ENCODE measurements at places on chromosomes 11 and 22. TPM values are rescaled to one million over a fixed set of nuclear protein-coding genes. Genes with fewer than 3 reads are reported as not detected.

DNA sequence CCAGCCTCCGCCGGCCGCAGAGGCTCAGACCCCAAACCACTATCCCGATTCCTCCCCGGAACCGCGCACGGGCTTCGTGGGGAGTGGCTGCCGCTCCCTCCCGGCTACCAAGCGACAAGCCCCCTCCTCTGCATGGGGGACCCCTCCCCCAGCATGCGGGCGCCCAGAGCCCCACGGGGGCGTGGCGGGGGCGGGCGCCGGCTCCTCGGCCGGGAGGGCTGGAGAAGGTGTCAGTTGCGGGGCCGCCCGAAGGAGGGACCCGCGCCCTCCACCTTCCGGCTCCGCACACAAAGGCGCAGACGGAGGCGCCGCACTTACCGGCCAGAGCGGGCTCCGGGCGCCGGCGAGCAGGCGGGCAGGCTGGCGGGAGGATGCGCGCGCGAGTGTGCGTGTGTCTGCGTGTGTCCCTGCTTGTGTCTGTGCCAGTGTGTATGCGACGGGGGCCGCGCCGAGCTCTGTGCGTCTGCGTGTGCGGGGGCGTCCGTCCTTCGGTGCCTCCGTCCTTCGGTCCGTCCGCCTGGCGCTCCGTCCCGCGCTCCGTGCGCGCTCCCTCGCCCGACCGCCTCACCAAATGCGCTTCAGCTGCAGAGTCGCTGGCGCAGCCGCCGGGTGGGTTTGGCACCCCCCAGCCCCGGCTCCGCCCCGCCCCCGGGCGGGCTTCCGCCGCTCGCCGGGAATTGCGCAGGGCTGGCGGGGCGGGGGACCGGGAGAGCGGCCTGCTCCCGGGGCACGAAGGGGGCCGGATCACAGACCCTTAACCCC, at the start of gene PTPN5:
Gene PTPN5 (minus strand): TSS at position 592 of the 762 bp plus-strand sequence. CDS start 19,840 bp downstream, outside the sequence.
- DNase-seq, result no peak

DNA sequence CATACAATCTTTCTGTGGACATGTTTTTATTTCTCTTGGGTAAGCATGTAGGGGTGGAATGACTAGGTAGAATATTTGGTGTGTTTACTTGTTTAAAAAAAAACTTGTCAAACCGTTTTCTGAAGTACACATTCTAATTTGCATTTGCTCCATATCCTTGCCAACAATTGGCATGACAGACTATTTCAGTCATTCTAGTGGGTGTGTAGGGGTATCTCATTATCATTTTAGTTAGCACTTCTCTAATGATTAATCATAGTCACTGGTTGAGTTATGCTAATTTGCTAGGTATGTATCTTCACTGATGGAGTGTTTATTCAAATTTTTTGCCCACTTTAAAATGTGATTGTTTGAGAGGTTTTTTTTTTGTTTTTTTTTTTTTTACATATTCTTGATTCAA, 64.3 kb downstream of the C11orf65 start:
- no peak for DNase-seq

DNA sequence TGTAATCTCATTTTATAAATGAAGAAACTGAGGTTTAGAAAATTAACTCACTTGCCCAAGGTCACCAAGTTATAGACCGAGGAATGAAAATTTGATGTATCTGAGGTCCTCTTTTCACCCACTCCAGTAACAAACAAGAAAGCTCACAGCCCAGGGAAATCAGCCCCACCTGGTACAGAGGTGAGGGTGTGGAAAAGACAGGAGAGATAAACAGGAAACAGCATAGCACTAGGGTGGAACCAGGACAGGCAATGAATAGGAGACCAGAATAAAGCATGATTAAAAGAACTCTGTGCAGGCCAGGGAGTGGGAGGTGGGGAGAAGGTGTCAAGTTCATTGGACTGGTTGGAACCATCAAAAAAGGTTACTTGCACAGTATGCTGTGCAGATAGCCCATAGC, 46.2 kb upstream of the SMCO4 start:
- DNase-seq, result no peak

DNA sequence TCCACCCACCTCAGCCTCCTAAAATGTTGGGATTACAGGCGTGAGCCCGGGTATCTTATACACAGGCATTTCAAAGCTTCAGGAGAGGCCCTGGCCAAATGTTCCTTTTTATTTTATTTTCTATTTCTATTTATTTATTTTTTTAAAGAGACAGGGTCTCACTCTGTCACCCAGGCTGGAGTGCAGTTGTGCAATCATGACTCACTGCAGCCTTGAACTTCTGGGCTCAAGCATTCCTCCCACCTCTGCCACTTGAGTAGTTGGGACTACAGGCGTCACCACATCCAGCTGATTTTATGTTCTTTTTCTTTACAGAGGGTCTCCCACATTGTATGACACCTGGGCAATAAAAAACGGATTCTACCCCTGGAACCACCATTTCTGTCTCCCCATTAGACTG, 71.2 kb downstream of the FBXO7 start:
- DNase-seq, result no peak

GRCh38 chr11:3894128-3894731, 38.8 kb downstream of the STIM1 start:
- no peak for DNase-seq

DNA sequence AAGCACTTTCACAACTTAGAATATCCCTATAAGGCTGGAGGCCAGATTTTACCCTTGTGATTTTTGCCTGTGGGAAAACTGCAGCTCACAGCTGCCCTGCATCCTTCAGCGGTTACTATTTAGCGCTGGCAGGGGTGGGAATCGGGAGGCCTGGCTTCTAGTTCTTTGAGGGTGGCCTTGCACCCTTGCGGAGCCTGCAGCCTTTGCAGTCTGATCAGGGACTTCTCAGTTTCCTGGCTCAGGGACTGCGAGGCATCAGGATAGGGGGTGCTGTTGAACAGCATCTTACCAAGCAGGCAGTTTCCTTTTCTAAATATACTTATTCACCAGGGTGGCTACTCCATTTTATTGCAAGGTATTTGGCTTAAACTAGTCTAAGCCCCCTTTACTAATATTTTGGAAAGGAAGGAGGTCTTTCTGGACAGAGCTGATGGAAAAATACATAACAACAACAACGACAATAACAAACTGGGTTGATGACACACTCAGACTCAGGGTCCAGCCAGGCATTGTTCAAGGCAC, 2.9 kb upstream of the APOA1 start:
- no peak for DNase-seq

The C1QTNF5 gene
- total RNA-seq, result not detected

The DRD4 gene
- total RNA-seq, result 2.0 TPM

The TSPAN32 gene
- total RNA-seq, result 10.2 TPM

The CTSW gene
- total RNA-seq, result 16.8 TPM
